ENCODE measurements at places on chromosomes 4 and X. TPM values are rescaled to one million over a fixed set of nuclear protein-coding genes. Genes with fewer than 3 reads are reported as not detected.

The DDX53 gene
- not detected for polyA plus RNA-seq

The FMR1NB gene
- polyA plus RNA-seq: not detected

The ITGB1BP2 gene
- 6.8 TPM for polyA plus RNA-seq

The OPN1LW gene
- polyA plus RNA-seq: not detected

The SOX3 gene
- not detected for polyA plus RNA-seq

The LRP2BP gene
- 0.15 TPM for polyA plus RNA-seq

All from BJ (cell line).